Gastroesophageal sphincter (tissue), 4 donors: ENCODE measurements at places on chromosomes 1 and 21. TPM values are rescaled to one million over a fixed set of nuclear protein-coding genes. Genes with fewer than 3 reads are reported as not detected.

- peak; percentile 82 for ATAC-seq
Measured at GRCh38 chr1:36115200-36115669, 9.8 kb downstream of the COL8A2 start.

Gene TRIM67
- total RNA-seq, result not detected

GRCh38 chr1:232317350-232317749, 312.6 kb downstream of the SIPA1L2 start:
- ATAC-seq, result no peak

DNA sequence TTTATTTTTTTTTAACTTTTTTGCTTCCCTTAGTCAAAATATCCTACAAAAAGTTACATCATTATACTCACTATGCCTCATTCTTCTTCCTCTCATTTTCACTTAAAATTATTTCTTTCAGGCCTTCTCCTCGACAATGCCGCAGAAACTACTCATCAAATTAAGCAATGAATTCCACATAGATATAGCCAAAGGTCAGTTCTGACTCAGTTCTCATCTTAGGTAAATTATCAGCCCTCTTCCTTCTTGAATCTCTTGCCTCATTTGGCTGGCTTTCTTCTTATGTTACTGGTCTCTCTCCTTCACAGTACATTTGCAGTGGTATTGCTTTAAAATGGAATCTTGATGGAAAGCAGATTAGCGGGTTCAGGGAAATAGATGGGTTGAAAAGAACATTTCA, 260.7 kb upstream of the BRINP3 start:
- ATAC-seq, result no peak

DNA sequence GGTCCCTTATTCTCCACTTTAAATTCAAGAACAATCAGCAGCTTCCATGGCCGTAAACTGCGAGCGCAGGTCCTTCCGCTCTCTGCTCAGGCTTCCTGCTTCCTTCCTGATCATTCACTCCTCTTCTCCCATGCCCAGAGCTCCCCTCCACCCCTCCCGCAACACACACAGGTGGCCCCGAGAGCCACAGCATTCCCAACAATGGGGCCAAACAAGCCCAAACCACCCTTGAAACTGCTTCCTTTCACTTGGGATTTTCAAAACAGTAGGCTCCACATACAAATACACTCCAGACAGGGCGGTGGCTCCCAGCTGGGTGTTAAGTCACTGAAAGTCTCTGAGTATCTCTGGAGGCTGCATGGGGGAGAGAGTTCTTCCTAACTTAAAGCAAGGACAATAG, 11.4 kb downstream of the FAM89A start:
- ATAC-seq, result peak; percentile 48

Gene CDCA8
- 0.45 TPM for total RNA-seq

Gene FOXD3
- 2.2 TPM for total RNA-seq

Gene LHX4
- not detected for total RNA-seq

Gene LAMC1
- 528 TPM for total RNA-seq

Gene NEGR1
- total RNA-seq, result 62.3 TPM

DNA sequence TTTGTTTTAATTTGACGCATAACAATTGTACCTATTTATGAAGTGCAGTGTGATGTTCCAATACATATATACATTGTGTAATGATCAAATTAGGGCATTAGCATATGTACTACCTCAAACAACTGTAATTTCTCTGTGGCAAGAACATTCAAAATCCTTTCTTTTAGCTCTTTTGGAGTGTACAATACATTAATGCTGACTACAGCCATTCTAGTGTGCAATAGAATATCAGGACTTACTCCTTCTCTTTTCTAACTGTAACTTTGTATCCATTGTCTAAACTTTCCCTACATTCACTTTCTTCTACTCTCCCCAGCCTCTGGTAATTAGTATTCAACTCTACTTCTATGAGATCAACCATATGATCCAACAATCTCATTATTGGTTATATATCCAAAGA, 1177.4 kb downstream of the KCNT2 start:
- ATAC-seq, result no peak

DNA sequence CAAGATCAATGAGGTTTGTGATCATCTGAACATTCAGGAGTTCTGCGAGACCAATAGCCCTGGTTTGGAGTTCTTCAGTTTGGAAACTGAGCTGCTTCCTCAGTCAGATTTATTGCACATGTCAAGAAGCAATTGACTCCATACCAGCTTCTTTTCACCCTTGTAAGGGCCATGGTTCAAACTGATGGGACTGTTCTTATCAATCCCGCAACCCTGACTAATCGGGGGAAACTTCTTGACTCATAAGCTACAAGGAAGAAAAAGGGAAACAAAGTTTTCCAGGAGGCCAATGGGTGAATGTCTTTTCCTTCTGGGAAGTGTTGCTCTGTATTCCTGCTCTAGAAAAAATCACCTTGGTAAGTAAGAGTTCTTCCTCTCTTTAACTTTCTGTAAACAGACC, 187.9 kb downstream of the MIS18A start:
- no peak for ATAC-seq

Gene TLCD4
- total RNA-seq, result 17.2 TPM

Gene DMBX1
- not detected for total RNA-seq

- peak; percentile 29 for ATAC-seq
Measured at GRCh38 chr1:182143154-182143657, 81.7 kb upstream of the ZNF648 start.

GRCh38 chr1:32023351-32023750, 9.7 kb downstream of the KHDRBS1 start:
- no peak for ATAC-seq

GRCh38 chr1:85838238-85838637, 130.0 kb upstream of the ZNHIT6 start:
- no peak for ATAC-seq

- no peak for ATAC-seq
Measured at GRCh38 chr1:84373436-84374141, 24.7 kb upstream of the DNASE2B start.

- ATAC-seq, result no peak
Measured at GRCh38 chr1:239700667-239701066, 314.3 kb downstream of the CHRM3 start.
